ENCODE measurements at places on chromosomes 2 and 18.
A peak's percentile ranks its signal among the peaks of the same experiment; 100 is the strongest.

DNA sequence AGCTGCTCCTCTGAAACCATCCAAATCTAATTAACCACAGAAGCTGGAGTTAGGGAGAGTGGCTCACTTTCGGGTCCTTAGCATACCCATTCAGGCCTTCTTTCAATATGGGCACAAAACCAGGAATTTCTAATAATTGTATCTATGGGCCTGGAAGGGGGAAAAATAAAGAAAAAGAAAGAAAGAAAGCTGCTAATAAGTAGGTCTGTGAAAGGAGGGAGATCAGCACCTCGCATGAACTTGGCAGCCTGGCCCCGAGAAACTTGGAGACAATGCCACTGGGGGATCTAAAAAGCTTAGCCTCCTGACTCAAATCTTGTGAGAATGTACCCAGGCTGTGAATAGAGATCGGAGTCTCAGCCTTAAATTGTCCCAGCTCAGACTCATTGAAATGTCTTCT lies 252.1 kb upstream of the SLC14A2 start:
- no peak for DNase-seq

- DNase-seq: no peak
Observed at GRCh38 chr2:241329669-241330615, 14.2 kb downstream of the SEPTIN2 start.

- DNase-seq: peak; percentile 94
Observed at GRCh38 chr2:242031481-242032019, 162.0 kb downstream of the RTP5 start.

DNA sequence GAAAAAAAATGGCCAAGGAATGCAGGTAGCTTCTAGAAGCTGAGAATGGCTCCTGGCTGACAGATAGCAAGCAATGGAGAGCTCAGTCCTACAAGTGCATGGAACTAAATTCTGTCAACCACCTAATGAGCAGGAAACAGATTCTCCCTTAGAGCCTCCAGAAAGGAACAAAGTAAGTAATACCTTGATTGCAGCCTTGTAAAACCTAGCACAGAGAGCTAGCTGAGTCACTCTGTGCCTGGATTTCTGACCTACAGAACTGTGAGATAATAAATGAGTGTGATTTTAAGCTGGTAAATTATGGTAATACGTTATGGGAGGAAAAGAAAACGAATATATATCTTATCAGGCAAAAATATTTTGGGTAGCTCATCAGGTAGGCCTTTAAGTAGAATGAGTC lies 7.4 kb upstream of the LNPK start:
- DNase-seq: no peak

DNA sequence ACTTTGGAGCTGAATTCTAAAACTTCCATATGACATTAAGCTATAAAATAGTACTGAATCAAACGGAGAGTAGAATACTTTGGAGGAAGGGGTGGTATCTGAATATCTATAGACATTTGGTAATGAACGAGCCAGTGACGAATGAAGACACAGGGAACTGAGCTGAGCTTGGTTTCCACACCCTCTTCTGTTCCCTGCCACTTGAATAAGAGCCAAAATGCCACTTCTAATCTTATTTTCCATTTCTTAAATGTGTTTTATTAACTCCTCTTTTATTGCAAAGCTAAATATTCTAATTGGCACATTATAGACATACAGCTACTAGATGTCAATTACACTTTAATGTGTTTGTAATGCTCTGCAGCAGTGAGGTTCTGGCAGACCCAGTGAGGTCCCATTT lies 76.1 kb downstream of the AFF3 start:
- DNase-seq: no peak

GRCh38 chr18:11419338-11419737 lies 190.1 kb upstream of the SLC35G4 start:
- DNase-seq: no peak

DNA sequence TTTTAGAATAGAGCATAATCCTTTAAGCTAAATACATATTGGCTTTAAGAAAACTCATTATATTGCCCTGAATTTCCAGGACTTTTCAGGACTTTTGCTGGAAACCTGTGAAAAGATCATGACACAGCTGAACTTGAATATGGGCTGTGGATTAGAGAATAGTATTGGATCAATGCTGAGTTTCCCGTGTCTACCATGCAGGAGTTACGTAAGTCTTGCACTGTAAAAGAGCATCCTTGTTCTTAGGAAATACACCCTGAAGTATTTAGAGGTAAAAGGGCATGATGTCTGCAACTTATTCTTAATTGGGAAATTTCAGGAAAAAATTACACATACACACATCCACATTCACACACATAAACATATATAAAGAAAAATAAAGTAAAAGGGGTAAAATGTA lies 82.1 kb downstream of the ZFP36L2 start:
- DNase-seq: no peak
